ENCODE measurements at places on chromosomes 7 and 10. TPM values are rescaled to one million over a fixed set of nuclear protein-coding genes. Genes with fewer than 3 reads are reported as not detected.

Gene SPRN
- not detected for total RNA-seq

Gene GDI2
- 339 TPM for total RNA-seq

Gene CRTAC1
- total RNA-seq: not detected

DNA sequence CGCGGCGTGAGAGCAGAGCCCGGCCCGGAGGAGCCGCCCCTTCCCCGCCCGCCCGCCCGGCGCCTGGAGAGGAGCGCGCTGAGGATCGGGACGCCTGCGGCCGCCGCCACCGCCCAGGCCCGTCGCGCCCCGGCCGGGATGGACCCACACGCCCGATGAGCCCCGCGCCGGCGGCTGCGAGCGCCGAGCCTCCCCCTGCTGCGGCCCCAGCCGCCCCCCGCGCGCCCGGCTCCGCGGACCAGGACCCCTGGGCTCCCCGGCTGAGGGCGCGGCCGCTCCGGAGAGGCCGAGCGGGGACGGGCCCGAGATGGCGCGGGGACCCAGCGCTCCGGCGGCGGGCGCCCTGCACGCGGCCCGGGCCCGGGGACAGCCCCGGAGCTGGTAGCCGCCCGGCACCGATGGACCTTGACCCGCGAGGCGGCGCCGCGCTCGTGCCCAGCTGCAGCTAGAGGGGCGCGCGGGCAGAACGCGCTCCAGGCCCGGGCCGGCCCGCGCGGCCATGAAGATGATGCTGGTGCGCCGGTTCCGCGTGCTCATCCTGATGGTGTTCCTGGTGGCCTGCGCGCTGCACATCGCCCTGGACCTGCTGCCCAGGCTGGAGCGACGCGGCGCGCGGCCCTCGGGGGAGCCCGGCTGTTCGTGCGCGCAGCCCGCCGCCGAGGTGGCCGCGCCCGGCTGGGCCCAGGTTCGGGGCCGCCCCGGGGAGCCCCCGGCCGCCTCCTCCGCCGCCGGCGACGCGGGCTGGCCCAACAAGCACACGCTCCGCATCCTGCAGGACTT lies 520 bp downstream of the FAM20C start:
- DNase-seq: no peak

- DNase-seq: no peak
Measured at GRCh38 chr7:68014031-68014736, 1017.6 kb downstream of the TYW1 start.

DNA sequence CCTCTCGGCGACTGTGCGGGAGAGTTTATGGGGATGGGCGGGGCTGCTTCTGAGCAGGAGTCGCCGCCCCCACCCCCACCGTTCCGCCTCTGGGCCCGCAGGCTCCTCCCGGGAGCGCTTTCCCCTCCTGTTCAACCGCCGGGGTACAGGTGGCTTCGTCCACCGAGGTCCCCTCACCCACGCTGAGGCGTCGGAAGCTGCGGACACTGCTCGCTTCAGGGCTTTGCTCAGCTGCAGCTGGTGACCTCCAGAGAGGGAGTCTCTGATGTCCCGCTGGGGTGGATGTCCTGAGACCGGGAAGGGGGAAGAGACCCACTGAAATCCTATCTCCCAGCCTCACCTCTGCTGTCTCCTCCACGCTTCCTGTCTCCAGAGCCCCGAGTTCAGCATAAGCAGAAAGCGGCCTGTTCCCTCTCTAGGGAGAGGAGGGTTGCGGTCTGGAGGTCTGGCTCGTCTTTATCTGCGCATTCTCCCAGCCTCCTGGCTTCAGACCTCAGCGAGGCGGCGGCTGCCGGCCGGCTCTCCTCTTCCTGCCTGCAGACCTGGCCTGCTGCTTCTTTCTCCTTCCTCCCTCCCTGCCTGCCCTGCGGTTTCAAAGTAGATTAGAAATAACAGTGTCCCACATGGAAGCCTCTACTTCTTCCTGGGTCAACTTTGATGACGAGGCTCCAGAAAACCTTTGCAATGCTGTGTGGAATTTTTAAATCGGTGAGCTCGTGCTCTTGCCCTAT lies 1.8 kb downstream of the CYP2E1 start:
- no peak for DNase-seq

DNA sequence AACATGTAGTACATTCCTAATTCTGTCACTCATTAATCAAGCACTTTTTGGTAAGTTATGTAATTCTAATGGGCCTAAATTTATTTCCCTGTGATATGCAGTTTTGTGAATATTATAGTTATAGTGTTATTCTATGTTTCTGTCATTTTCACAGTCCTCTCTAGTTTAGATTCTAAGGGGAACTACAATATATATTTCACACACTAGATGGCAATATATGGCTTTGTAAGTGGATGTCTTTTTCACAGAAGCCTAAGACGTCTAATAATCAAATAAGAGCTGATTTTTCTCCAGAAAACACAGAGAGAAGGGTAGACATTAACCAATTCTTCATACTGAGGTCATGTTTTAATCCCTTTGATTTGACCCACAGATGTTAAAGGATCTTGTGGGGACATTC lies 18.0 kb downstream of the RNLS start:
- DNase-seq: no peak

- DNase-seq: no peak
Measured at GRCh38 chr10:69317626-69318105, 39.4 kb downstream of the HK1 start.
